Right renal pelvis (tissue), 4 donors: ENCODE measurements at places on chromosomes 7 and 10. TPM values are rescaled to one million over a fixed set of nuclear protein-coding genes. Genes with fewer than 3 reads are reported as not detected.

Gene SORCS1
- polyA plus RNA-seq: 21.1 TPM

Gene ZWINT
- 60.1 TPM for polyA plus RNA-seq

- DNase-seq: no peak
Measured at GRCh38 chr7:138374119-138374693, 85.9 kb upstream of the TRIM24 start.

DNA sequence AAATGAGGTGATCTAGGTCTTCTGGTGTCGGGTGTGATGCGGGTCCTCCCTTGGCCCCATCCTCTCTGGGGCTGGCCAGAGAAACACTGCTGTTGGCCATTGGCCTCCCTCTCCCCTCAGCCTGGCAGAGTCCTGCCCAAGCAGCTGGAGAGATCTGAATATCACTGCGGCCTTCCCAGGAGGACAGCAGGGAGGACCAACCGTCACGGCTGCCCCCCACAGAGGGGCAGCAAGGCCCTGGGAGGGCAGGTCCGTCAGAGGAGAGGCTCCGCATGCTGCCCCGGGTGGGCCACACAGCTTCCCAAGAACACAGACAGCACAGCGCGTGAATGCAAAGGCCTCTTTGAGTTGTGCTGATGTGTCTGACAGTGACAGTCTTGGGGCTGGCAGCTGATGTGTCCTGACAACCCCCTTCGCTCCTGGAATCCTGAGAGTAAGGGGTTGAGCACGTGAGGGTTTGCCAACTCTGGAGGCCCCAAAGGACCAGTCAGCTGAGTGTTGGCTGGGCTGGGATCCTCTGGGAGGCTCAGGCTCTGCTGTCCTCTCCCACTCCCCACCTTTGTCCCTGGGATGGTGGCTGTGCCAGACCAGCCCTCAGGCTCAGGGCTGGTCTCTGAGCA lies 132.5 kb upstream of the UNC5B start:
- no peak for DNase-seq

GRCh38 chr7:18290865-18291264 lies 204.7 kb upstream of the HDAC9 start:
- DNase-seq: no peak

DNA sequence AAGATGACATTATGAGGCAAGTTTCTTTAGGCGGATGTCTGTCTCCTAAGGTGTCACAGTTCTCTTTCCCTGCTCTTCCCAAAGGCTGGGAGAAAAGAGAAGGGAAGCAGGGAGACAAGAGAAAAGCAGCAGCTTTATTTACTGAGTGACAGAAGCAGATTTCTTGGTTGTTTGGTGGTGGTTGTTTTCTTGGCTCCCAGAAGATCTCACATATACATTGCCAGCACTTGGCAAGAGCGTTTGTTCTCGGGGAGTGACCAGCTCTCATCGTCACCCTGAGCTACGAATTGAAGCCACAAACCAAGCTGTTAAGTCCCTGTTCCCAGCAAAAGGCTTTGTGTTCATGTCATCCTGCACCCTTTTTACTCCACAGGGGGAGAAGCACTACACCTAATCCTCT lies 11.4 kb downstream of the CDHR3 start:
- no peak for DNase-seq

- DNase-seq: peak; percentile 51
Measured at GRCh38 chr7:26348234-26348851, 56.7 kb downstream of the SNX10 start.

- DNase-seq: peak; percentile 64
Measured at GRCh38 chr10:12844811-12845483, 156.6 kb downstream of the CCDC3 start.

DNA sequence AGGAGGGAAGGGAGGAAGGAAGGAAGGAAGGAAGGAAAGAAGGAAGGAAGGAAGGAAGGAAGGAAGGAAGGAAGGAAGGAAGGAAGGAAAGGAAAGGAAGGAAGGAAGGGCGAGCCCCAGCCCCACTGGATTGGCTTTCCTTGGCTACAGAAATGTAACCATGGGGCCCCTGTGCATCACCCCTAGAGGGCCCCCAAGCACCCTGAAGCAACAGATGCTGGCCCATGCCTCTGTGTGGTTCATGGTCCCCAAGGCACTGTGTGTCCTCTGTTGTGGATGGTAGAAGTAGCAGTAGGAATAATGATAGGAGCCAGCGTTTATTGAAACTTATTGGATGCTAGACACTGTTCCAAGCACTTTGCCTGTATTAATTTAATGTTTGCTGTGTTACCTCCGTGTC lies 116.6 kb upstream of the MACROH2A2 start:
- no peak for DNase-seq
